Neural cell (in vitro differentiated cells): ENCODE measurements at places on chromosomes 4 and X. TPM values are rescaled to one million over a fixed set of nuclear protein-coding genes. Genes with fewer than 3 reads are reported as not detected.

RBMX2 gene
- 68.9 and 73.3 TPM in 2 replicates for polyA plus RNA-seq

MXRA5 gene
- polyA plus RNA-seq = 0.28 and 0.32 TPM in 2 replicates

GLUD2 gene
- polyA plus RNA-seq = 0.35 and 0.68 TPM in 2 replicates

FGB gene
- polyA plus RNA-seq = not detected in 2 replicates

HNRNPH2 gene
- 136 and 167 TPM in 2 replicates for polyA plus RNA-seq

PUDP gene
- 18.2 and 19.5 TPM in 2 replicates for polyA plus RNA-seq

SPATA18 gene
- 0.09 and 0.16 TPM in 2 replicates for polyA plus RNA-seq

XAGE2 gene
- polyA plus RNA-seq = not detected in 2 replicates

CT45A5 gene
- not detected in 2 replicates for polyA plus RNA-seq

DACH2 gene
- polyA plus RNA-seq = 20.6 and 21.3 TPM in 2 replicates

TRPC5OS gene
- polyA plus RNA-seq = 0.44 TPM in 1 of 2 replicates, not detected in the other

PRDM8 gene
- 0.46 and 0.52 TPM in 2 replicates for polyA plus RNA-seq

TCEAL9 gene
- polyA plus RNA-seq = 84.5 and 102 TPM in 2 replicates

AFM gene
- polyA plus RNA-seq = not detected in 2 replicates

JAKMIP1 gene
- polyA plus RNA-seq = 15.3 and 19.5 TPM in 2 replicates

MCF2 gene
- 11.1 and 16.0 TPM in 2 replicates for polyA plus RNA-seq

DGAT2L6 gene
- not detected in 2 replicates for polyA plus RNA-seq

IL3RA gene
- polyA plus RNA-seq = not detected in 2 replicates

MAGEC1 gene
- polyA plus RNA-seq = not detected in 2 replicates

RRH gene
- polyA plus RNA-seq = 0.40 and 1.2 TPM in 2 replicates

TMEM33 gene
- 26.5 and 29.0 TPM in 2 replicates for polyA plus RNA-seq

HHIP gene
- not detected in 2 replicates for polyA plus RNA-seq
